ENCODE measurements at places on chromosomes 5 and 9. TPM values are rescaled to one million over a fixed set of nuclear protein-coding genes. Genes with fewer than 3 reads are reported as not detected.

The GPRIN1 gene
- total RNA-seq: 11.4 TPM

The GFPT2 gene
- 1.7 TPM for total RNA-seq

The HSD17B4 gene
- 144 TPM for total RNA-seq

The SLC45A2 gene
- 114 TPM for total RNA-seq

The FREM1 gene
- total RNA-seq: not detected
